ENCODE measurements at places on chromosomes 6 and 20.
A peak's percentile ranks its signal among the peaks of the same experiment; 100 is the strongest.

DNA sequence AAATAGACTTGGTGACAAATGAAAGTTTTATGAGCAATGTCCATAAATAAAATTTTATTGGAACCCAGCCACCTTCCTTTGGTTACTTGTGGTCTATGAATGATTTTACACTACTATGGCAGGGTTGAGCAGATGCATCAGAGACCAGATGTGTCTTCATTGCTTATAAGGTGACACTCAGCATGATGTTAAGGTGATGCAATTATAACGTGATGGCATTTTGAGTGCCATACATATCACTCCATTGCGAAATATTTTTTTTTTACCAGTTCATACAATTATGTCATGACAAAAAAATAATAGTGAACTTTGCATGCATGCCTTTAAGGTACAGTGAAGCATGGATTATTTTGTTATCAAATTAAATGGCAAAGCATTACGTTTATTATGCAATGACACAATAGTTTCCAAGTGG, 96.0 kb downstream of the ADTRP start:
- DNase-seq, result no peak

- DNase-seq, result no peak
Observed at GRCh38 chr20:44435630-44436335, 39.9 kb upstream of the TTPAL start.

DNA sequence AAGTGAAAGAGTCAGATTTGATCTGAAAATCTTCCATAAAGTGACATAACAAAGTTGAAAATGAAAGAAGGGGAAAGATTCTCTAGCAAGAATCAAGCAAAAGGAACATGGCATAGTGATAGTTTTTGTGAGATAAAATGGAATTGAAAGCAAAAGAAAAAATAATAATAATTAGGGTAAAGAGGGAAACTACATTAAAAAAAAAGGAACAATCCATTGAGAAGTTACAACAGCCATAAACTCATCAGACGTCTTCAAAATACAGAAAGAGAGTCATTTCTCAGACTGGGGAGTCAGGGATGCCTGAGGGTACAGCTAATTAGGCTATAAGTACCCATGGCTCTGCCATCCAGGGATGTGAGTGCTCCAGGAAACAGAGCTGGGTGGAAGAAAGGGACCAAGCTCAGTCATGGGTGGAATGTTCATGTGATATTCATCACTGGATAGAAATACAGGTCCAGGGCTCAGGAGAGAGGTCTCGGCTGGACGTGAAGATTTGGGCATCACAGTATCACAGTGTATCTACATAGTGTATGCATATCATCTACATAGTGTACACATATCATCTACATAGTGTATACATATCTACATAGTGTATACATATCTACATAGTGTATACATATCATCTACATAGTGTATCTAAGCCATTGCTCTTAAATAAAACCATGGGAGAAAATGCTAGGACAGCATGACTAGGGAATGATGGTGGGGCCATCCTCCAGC, 29.4 kb downstream of the DUSP22 start:
- DNase-seq, result no peak

- DNase-seq, result peak; percentile 95
Observed at GRCh38 chr6:135901774-135902524, 50.4 kb downstream of the PDE7B start.

- peak; percentile 36 for DNase-seq
Observed at GRCh38 chr6:34341481-34341971, 50.9 kb downstream of the NUDT3 start.

DNA sequence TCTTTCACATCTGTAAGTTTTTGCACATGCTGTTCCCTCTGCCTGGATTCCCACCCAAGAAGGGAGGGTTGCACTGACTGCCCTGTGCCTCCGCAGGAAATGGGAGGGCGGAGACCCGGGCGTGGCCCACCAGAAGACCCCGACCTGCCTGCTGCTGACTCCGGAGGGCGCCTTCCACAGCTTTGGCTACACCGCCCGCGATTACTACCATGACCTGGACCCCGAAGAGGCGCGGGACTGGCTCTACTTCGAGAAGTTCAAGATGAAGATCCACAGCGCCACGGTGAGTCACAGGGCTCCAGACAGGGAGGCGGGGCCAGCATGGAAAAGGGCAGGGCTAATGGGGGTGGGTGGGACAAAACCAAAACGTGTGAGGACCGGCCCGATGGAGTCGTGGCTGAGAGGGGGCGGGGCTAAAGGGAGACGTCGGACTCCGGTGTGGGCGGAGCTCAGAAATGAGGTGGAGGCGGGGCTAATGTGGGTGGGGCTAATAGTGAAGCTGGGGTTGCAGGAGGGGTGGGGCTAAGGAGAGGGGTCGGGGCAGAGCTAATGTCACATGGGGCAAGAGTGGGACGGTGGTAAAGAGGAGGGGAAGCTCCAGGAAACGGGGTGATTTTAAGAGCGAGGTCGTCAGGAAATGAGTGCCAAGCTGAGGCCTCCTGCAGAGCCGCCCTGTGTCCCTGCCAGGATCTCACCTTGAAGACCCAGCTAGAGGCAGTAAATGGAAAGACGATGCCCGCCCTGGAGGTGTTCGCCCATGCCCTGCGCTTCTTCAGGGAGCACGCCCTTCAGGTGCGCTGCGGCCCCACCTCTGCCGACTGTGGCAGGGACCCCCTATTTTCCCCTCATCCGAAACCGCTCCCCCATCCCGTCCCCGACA, 12.6 kb downstream of the HSPA12B start:
- DNase-seq, result peak; percentile 58
